IMR-90 (cell line): ENCODE measurements at places on chromosomes 16 and 17. TPM values are rescaled to one million over a fixed set of nuclear protein-coding genes. Genes with fewer than 3 reads are reported as not detected.

Gene EPX
- not detected in 2 replicates for polyA plus RNA-seq

Gene NLE1
- polyA plus RNA-seq = 18.0 and 18.6 TPM in 2 replicates

Gene DHX58
- 1.9 and 2.8 TPM in 2 replicates for polyA plus RNA-seq

Gene DPEP2
- polyA plus RNA-seq = not detected in 2 replicates

Gene FNDC8
- not detected in 2 replicates for polyA plus RNA-seq
